CD8-positive, alpha-beta memory T cell (primary cell): ENCODE measurements at places on chromosomes 16 and 17.

DNA sequence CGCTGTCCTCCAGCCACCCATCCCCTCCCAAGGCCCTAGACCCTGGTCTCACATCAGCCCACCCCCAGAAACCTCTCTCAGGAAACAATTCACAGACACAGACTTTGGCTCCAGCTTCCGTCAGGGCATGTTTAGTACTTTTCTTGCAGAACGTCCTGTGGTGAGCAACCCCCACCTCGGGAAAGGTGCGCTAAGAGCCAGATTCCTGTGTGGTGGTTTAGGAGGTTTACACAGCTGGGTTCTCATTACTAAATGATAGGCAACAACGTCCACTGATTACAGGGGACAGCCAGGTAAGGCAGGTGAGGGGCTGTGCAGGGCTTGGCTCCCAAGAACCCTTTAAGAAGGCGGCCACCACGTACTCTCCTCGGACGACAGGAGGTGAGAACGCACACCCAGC, 29.3 kb downstream of the KIFC3 start:
- no peak for DNase-seq

GRCh38 chr16:83835586-83836566, 28.1 kb downstream of the HSBP1 start:
- no peak for DNase-seq

DNA sequence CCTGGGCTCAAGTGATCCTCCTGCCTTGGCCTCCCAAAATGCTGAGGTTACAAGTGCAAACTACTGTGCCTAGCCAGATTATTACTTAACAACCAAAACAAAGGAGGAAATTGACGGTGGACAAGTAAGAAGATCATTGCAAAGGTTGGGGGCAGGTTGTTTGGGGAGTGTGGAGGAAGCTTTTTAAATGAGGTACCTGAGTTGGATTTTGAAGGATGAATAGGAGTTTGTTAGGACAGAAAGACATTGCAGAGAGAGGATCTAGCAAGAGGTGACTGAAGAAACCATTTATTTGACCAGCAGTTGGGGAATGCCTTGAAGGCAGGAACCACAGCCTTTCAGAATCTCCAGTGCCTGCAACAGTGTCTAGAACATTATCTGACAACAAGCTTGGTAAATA, 51.3 kb downstream of the ABCC1 start:
- no peak for DNase-seq

DNA sequence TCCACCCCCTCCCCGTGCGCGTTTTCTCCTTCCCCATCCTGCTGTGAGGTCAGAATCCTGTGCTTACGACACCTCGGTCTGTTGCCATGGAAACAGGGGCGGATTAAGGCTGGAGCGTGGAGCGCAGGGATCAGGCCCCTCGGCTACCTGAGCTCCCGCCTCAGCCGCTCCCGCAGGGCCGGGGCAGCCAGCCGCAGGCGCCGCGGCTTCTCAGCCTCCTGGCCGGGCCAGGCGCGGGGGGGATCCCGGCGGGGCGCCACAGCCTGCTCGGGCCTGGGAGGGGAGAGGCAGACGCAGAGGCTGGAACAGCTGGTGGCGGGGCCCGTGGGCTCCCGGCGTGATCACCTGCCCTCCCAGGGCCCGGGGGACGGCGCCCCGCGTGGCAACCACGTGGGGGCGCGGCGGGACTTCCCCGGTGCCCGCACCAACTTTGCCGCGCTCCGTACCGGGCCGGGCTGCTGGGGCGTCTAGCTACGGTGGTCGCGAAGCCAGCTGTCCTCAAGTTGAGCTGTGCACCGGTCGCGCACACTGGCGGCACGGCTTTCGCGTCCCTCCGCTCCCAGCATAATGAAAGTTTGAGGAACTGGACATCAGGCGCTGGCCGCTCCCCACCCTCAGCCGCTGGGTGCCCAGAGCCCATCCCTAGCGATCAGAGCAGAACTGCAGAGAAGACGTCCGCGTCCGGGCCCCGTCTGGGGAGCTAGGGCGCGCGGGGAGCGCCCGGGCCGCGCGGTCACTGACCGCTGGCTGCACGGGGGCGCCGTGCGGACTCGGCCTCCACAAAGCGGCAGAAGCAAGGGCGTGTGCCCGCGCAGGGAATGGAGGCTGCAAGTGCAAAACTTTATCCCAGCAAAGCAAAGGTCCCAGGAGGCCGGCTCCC, 1.2 kb downstream of the RTN4RL1 start:
- peak; percentile 31 for DNase-seq

DNA sequence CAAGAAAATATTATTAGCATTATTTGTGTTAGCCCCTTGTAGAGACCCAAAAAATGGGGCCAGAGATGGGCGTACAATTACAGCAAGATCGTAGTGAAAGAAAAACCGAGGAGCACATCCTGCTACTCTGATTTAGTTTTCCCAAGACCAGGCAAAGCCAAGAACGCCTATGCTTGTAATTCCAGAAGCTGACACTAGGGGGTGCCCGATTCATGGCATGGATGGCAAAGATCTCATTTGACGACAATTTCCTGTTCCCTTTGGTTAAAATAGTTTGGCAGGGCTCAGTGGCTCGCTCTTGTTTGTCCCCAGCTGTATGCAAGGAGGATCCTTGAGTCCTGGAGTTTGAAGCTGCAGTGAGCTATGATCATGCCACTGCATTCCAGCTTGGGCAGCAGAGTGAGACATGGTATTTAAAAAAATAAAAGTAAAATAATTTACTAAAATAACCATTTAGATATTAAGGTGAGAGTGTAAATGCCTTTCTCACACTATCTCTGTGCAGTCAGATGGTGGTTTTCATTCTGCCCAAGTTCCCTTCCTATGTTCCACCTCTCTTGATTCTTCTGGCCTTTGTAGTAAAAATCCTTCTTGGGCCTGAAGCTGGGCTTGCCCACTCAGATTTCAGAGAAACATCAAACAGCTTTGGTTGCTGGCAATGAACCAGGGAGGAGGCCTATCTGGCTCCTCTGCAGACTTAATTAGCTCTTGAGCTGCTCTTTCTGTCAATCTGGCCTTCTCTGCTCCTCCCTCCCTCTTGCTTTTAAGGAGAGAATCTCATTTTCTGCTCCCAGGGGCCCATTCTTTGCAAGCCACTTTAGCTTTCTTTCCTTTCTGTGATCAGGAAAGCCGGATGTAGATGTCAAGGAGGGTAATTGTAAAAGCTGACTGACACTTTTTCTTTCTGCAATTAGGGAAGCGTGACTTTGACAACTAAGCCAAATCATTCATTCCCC, 31.2 kb downstream of the TMEM238L start:
- DNase-seq, result no peak

- no peak for DNase-seq
Observed at GRCh38 chr16:728890-729744, 2.2 kb downstream of the HAGHL start.
